Immature natural killer cell (primary cell): ENCODE measurements at places on chromosomes 7 and 10. TPM values are rescaled to one million over a fixed set of nuclear protein-coding genes. Genes with fewer than 3 reads are reported as not detected.

The PLEKHA1 gene
- polyA plus RNA-seq, result 134 TPM

The NACAD gene
- 0.65 TPM for polyA plus RNA-seq

The ITGB8 gene
- not detected for polyA plus RNA-seq

The ZNF783 gene
- polyA plus RNA-seq, result 3.0 TPM

The EXOC6 gene
- polyA plus RNA-seq, result 13.1 TPM

The MCM10 gene
- polyA plus RNA-seq, result 0.58 TPM

The CH25H gene
- polyA plus RNA-seq, result not detected

The DDC gene
- not detected for polyA plus RNA-seq

GRCh38 chr10:70272925-70273316, 10.9 kb downstream of the NPFFR1 start:
- DNase-seq, result peak; percentile 30

GRCh38 chr10:23065181-23065948, 30.0 kb upstream of the MSRB2 start:
- DNase-seq, result no peak

GRCh38 chr10:68167586-68168189, 58.4 kb downstream of the MYPN start:
- no peak for DNase-seq

GRCh38 chr7:150405584-150406311, 26.6 kb downstream of the ZNF775 start:
- DNase-seq, result no peak

GRCh38 chr10:133275684-133276092, 980 bp downstream of the ADAM8 start:
- peak; percentile 52 for DNase-seq

DNA sequence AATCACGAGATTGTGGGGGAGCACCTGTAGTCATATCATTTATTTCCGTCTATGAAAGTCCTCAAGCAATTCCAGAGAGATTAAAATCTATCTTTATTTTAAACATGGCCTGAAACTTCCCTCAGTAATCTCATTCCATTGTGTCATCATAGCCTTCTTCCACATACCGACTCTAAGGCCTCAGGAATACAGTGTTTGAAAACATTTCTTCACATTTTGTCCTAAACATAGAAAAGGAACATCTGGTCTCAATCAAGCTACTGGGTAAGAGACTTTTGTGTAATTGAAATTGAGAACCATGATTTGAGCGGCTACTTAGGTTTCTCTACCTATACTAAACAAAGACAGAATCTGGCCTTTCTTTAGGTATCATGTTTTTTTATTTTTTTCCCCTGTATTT, 78.0 kb upstream of the ELMO1 start:
- DNase-seq, result no peak

DNA sequence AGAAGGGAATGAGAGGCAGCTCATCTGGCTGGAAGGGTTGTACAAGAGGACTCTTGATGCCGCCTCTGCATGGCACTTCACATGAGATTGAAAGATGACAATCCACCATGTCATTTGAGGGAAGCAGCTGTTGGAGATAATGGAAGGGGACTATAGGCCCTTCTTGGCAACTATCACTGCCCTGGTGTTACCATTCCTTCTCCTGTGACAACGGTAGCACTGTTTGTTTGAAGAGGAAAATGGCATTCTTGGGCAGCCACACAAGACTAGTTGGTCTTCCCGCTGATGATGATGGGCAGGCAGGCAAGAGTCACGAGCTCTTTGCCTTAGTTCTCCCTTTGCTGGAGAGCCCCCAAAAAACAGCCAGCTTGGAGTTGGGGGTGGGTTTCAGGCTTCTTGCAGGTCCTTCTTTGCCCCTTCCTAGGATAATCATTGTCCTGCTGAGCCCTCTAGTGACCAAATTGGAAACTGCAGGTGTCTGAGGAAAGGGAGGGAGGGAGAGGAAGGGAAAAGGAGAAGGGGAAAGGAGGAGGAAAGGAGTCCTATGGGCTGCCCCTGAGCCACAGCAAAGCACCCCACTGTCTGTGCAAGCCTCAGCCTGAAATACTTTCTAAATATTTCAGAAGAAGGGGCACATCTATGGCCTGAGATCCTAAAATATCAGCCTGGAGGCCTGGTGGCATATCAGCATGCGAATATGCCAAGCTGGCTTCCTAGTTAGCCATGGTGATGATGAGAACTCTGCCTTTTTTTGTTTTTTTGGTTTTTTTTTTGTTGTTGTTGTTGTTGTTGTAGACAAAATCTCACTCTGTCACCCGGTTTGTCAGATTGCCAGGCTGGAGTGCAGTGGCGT, 165.6 kb upstream of the KMT2E start:
- DNase-seq, result peak; percentile 35

- no peak for DNase-seq
Observed at GRCh38 chr10:34850036-34850435, 34.9 kb upstream of the PARD3 start.

GRCh38 chr7:129840757-129841156, 112.0 kb downstream of the UBE2H start:
- DNase-seq, result peak; percentile 8

- DNase-seq, result no peak
Observed at GRCh38 chr7:144038887-144039286, 9.9 kb upstream of the OR2A5 start.

- DNase-seq, result no peak
Observed at GRCh38 chr10:22148961-22149360, 68.9 kb downstream of the EBLN1 start.

DNA sequence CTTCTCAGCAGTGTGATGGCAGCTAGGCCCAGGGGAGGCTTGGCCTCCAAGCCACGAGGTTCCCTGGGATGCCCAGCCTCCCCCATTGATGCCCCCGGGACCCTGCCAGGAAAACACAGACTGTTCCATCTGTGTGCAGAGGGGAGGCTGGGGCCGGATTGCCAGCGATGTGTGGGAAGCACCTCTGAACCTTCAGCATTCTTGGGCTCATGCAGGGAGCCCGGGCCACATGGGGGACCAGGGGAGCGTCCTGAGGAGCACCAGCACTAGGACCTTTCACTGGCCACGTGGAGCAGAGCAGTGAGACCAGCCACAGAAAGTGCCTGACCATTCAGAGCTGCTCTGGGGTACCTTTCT, 2.6 kb downstream of the IMPDH1 start:
- DNase-seq, result no peak

DNA sequence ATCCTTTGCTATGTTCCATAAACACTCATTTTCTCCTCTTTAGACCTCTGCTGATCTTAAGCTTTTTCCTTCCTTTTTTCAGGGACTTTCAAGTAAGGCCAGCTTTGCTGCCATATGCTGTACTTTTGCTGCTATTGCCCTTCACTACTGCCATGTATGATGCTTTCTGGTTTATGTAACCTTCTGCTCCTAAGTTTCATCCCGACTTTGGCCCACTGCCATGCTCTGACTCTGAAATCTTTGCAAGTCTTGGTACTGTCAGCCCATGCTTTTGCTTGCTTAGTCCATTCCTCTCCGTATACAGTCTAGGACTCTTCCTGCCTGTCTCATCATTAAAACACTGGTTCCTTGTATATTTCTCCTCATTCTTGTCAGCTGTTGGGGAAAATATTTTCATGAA, 152.4 kb downstream of the RNF133 start:
- no peak for DNase-seq

DNA sequence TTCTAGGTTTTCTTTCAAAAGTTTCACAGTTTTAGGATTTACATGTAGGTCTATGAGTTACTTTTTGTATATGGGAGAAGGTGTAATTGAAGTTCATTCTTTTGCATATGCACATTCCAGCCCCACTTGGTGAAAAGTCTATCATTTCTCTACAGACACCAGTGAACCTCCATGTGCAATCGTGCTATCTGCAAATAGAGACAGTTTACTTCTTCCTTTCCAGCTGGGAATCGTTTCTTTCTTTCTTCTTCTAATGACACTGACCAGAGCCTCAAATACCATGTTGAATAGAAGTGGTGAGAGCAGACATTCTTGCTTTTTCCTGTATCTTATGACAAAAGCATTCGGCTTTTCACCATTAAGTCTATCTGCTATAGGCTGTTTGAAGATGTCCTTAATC, 122.7 kb downstream of the ARHGAP22 start:
- DNase-seq, result no peak

DNA sequence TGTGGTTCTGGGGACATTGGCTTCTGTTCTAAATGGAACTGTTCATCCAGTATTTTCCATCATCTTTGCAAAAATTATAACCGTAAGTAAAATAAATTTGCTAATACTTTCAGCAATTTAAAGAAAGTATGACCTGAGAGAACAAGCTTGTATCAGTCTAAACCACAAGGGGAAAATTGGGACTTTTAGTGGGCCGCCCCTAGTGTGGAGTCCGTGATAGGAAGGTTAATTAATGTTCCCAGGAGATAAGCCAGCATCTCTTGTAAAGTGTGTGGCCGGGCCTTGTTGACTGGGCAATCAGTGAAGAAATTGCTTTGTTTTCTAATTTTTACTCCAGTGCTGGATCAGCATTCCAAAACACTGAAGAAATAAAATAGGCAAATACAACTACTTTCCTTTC, 83.0 kb downstream of the ABCB5 start:
- no peak for DNase-seq

- no peak for DNase-seq
Observed at GRCh38 chr10:87675396-87676376, 16.0 kb downstream of the PAPSS2 start.

DNA sequence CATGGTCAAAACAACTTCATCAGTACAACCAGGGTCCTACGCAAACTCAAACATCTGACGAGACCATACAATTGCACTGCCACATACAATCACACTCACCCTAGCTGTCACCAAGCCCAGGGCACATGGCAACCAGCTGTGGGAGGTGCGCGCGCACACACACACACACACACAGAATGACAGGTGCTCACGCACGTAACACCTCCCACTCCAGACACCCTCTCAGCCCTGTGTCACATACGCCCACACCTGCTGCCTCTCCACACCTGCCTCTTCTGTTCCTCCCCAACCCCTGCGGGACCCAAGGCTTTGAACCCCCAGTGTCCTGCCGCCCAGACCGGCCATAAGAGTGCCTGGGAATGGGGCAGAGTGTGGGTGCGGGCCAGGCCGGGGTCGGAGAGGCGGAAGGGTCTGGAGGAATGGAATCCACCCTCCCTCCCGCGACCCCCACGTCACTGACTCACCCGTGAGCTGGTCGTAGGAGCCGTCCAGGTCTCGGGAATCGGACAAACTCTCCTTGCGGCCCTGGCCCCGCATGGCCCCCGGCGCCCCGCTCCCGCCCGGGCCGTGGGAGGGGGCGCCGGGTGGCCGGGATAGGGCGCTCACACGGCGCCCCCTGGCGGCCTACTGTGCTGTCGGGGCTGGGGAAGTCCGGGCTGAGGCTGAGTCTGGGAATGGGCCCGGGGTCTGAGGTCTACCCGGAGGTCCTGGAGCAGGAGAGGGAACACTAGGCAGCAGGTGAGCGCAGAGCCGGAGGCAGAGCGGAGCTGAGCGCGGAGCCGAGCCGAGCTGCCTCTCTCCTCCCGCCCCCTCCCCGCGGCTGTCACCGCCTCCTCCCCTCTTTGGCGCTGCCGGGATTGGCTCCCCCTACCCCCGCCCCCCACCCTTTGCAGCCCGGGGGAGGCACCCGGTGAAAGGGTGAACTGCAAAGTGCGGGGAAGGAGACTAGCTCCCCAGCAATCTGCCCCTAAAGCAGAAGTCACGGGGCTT, at the start of gene KCNIP2:
Gene KCNIP2, minus strand, starts transcription at position 769 of the 990 bp plus-strand sequence. Its CDS starts 232 bp downstream, at position 537.
- peak; percentile 34 for DNase-seq

DNA sequence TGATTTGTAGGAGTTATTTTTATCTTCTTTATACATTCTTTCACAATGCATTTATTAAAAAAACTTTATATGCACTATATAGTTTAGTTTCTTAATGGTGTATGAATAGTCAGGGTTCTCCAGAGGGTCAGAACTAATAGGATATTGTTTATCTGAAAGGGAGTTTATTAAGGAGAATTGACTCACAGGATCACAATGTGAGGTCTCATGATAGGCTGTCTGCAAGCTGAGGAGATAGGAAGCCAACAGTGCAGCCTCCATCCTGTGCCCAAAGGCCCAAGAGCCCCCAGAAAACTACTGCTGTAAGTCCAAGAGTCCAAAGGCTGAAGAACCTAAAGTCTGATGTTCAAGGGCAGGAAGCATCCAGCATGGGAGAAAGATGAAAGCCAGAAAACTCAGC, 192.8 kb upstream of the AHR start:
- DNase-seq, result no peak

- DNase-seq, result no peak
Observed at GRCh38 chr7:151968357-151968756, 12.1 kb downstream of the GALNTL5 start.

DNA sequence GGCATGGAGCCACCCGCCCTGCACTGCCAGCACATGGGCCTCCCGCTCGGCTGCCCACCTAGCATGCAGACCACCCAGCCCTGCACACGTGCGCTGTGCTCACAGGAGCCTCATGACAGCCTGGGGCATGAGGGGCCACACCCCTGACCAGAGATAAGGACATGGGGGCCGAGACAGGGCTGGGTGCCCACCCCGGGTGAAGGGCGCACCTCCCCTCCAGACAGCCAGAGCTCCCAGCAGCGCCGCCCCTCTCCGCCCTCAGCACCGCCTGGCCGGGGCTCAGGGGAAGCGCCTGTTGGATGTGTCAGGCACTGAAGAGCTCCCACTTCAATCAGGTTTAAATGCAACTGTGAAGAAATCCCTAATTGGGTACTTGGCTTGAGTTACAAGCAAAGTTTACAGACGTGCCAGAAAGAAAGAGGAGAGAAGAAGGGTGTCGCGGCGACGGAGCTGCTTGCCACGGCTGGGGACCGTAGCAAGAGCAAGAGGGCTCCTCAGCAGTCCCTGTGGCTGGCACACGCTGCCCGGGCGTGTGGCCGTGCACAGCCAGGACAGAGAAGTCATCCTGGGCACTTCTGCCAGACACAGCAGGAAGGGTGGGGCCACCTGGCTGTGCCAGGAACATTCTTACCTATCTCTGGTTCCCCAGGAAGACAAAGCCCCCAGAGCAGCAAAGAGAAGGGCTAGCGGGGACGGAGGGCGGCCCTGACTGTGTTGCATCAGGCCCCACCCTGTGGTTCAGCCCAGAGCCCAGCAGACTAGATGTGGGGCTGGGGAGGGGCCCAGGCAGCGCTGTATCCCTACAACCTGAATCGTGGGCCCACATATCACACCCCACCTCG, 247.4 kb downstream of the ELFN1 start:
- DNase-seq, result no peak

GRCh38 chr7:25802057-25802456, 349.9 kb upstream of the NFE2L3 start:
- no peak for DNase-seq

DNA sequence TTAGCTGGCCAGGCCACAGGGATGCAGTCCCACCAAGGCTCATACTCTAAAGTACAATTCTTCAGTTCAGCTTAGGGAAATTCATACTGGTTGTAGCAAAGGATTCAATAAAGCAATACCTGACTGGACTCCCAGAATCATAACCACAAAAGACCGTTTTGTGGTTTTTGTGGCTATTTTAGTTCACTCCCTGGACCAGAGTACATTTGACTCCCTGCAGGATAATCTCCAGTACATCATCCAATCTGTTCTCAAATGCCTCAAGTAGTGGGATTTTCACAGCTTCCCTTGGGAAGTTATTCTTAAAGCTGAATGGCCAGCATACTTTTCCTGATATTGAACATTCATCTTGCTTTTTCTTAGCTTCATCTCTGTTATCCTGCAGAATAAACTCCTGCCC, 29.3 kb upstream of the YAE1 start:
- DNase-seq, result no peak
